ENCODE measurements at places on chromosomes 3 and 15. TPM values are rescaled to one million over a fixed set of nuclear protein-coding genes. Genes with fewer than 3 reads are reported as not detected.

- peak; percentile 60 for DNase-seq
Observed at GRCh38 chr3:16513141-16514020, at the start of gene RFTN1. RFTN1 (minus strand) TSS chr3:16513699; CDS start chr3:16493869, 19,830 bp downstream.

DNA sequence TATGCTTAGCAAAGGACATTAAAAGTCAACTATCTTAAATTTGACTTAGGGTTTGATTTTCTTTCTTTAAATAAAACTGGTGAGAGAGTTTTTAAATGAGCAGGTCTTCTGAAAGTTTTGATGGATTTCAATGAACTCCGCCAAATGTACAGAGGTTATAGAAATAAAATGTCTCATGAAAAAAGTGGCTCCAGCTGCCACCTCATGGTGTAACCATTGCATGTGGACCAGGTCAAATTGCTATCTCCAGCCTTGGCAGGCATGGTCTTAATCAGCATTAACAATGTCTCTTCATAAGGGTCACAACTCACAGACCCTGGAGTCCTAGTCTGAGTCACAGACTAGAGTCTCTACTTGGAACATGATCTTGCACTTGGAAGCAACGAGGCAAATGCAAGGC, 182.3 kb downstream of the ADAMTS17 start:
- no peak for DNase-seq

DNA sequence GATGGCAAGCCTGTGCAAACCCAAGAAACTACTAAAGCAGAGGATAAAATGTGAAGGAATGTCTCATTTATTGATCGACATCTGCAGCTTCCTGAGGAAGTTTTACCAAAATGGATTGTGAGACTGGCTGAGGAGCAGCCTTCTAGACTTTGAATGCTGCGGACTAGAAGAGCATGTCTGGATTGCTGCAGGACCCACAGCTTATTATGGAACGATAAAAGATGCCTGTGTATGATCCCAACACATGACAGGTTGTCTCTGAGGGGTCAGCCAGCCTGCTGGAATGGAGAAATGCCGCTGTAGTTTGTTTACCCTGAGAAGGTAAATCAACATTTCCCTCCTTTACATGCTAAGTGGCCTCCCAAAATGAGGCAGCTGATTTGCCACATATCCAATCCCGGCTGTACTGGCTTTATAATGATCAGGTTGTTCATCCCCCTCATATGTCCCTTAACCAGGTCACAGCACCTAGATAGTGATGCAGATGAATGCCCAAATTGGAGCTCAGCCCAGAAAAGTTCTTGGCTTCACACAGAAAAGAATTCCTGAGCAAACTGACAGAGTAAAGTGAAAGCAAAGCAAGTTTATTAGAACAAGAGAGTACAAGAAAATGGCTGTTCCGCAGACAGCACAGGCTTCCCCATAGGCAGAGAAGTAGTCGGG, 63.9 kb downstream of the IL12A start:
- DNase-seq: no peak

- DNase-seq: no peak
Observed at GRCh38 chr15:50353251-50353974, 1.6 kb downstream of the GABPB1 start.

The CACNA2D2 gene
- total RNA-seq: 9.5 TPM

GRCh38 chr15:78317145-78317836, 17.9 kb upstream of the SKIC8 start:
- no peak for DNase-seq

DNA sequence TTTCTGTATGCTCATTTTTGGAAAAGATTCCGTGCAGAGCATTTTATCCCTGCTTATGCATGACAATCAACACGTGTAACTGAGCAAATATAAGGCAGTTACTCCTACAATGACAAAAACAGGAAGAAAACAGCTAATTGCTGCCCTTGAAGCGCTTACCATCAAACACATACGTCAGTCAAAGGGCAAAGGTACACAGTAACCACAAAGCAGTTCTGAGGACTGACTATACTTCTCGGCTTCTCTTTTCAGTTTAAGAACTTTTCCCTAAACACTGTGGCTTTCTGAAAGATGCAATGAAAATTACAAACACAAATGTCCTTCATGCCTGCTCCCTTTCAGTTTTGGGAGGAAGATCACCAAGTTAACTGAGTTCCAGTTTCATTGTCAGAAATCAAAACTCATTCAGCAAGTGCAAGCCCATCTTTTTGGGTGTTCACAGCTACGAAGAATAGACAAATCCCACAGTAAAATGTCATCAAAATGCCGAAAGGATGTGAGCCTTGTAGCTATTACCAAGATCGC, 602.8 kb downstream of the FOXP1 start:
- no peak for DNase-seq

The ITIH4 gene
- 2.4 TPM for total RNA-seq
